ENCODE measurements at places on chromosomes 4 and X.

GRCh38 chr4:81634766-81635549 lies 163.3 kb upstream of the RASGEF1B start:
- DNase-seq, result no peak

DNA sequence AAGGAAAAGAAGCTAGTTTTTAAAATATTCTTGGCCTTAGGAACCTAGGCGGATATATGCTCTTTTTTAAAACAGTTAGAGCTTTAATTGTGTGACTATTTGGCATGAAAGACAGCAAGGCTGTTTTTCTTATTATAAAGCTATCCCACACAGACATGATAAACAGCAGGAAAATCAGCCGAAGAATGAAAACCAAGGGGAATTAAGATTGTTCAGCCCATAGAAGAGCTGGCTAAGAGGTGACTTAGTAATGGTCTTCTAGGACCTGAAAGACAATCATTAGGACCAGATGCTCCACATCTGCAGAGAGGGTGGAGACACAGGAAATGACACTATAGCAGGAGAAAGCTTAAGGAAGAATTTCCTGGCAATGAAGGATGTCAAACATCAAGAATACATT lies 171.4 kb upstream of the NRK start:
- DNase-seq, result no peak

GRCh38 chr4:7388627-7389026 lies 46.1 kb downstream of the PSAPL1 start:
- DNase-seq, result no peak

- DNase-seq, result no peak
Observed at GRCh38 chr4:27214010-27214409, 353.4 kb downstream of the STIM2 start.

Data from activated T-cell treated with anti-CD3 and anti-CD28 coated beads, Interleukin-2, amount 50 U/mL, for 48 hours (primary cell).